Muscle of leg (tissue), 16 donors: ENCODE measurements at places on chromosomes 1 and 21.

GRCh38 chr1:151457911-151458801 lies 1.1 kb downstream of the POGZ start:
- DNase-seq, result peak; percentile 96

- no peak for DNase-seq
These were observed 66.6 kb downstream of the SYT2 start for GRCh38 chr1:202643397-202644218.

DNA sequence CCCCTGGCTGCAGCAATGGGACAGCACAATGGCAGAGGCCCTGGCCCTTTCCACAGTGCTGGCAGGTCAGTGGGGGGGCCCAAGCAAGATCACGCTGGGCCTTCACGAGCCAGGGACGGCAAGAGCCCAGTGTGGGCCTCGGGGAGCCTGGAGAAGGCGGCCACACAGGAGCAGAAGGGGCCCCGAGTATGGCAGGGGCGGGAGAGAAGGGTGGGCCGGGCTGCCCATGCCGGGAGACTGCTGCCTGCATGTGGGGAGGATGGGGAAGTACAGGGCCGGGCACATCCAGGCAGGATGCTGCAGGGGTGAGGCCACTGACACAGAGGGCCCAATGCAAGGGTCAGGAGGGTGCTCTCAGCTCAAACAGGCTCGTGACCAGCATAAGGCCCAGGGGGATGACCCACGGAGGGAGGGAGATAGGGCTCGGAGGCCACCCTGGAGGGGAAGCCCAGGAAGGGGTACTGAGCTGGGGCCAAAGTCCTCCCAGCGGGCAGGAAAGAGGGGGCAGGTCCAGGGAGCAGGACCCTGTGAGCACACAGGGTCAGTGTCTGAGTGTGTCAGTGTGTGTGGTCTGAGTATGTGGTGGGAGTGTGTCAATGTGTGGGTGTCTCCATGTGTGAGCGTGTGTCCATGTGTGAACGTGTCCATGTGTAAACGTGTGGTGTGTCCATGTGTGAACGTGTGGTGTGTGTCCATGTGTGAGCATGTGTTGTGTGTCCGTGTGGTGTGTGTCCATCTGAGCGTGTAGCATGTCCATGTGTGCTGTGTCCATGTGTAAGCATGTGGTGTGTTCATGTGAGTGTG lies 13.1 kb downstream of the SLC19A1 start:
- no peak for DNase-seq

DNA sequence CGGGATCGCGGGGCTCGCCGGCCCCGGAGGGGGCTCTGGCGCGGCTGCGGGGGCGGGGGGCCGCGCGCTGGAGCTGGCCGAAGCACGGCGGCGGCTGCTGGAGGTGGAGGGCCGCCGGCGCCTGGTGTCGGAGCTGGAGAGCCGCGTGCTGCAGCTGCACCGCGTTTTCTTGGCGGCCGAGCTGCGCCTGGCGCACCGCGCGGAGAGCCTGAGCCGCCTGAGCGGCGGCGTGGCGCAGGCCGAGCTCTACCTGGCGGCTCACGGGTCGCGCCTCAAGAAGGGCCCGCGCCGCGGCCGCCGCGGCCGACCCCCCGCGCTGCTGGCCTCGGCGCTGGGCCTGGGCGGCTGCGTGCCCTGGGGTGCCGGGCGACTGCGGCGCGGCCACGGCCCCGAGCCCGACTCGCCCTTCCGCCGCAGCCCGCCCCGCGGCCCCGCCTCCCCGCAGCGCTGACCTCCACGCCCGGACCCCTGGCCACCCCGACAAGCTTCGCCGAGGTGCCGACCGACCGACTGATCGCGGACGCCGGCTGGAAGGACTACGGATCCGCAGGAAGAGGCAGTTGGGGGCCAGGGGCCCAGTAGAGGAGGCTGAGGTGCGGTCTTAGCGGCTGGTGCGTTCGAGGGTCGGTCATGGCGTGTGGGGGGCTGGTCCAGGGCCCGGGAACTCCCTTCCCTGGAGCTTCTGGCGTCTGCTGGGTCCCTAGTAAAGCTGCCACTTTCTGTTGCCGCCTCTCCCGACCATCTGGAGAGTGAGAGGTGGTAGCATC lies 711 bp downstream of the TRNP1 start:
- DNase-seq, result peak; percentile 43

- peak; percentile 93 for DNase-seq
These were observed 80.5 kb upstream of the BMP8A start for GRCh38 chr1:39410915-39411436.

DNA sequence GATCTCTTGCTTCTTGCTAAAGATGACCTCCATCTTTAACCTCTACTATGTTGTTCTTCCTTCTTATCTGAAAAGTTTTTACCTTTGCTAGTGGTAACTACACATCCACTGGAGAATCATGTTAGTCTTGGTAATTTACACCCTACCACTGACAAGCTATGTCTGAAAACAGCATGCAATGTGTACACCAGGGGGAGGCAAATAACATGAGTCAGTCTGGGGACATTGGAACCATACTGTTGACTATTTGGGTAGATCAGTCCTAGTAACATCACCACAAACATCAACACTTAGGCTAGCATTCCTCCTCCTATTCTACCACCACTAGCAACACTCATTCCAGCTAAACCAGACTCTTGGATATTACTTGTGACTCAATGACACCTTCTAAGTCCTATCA lies 549.0 kb downstream of the KCNT2 start:
- no peak for DNase-seq

- no peak for DNase-seq
These were observed 263.5 kb upstream of the PLD5 start for GRCh38 chr1:242787968-242788367.

- DNase-seq, result peak; percentile 57
These were observed 29.4 kb upstream of the TRIM17 start for GRCh38 chr1:228445843-228446650.

GRCh38 chr1:27435566-27436203 lies 43.3 kb downstream of the GPR3 start:
- DNase-seq, result peak; percentile 82

DNA sequence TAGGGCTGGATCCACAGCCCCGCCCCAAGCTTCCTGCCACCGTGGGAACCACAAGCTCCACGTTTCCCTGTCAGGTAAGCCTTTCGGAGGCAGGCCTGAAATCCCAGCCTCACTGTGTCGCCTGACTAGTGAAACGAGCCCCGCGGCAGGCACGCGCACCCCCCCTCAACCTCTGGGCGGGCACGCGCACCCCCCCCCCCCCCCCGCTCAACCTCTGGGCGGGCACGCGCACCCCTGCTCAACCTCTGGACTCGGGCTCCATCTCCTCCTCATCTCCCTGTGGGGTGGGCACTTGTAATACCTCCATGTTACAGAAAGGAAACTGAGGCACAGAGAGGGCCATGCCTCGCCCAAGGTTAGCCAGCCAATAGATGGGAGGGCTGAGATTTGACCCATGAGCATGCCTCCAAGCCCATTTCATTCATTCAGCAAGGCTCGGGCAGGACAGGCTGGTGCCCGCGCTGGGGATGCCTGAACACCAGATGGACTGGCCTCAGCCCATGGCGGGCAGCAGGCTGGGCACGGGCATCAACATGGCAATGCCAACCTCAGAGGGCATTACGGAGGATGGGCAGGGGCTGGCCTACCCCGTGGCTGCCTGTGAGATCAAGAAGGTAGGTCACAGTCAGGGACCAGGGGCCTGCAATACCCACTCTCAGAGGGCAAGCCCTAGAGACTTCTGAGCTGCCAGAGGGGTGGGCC lies 4.7 kb downstream of the CFAP410 start:
- no peak for DNase-seq

DNA sequence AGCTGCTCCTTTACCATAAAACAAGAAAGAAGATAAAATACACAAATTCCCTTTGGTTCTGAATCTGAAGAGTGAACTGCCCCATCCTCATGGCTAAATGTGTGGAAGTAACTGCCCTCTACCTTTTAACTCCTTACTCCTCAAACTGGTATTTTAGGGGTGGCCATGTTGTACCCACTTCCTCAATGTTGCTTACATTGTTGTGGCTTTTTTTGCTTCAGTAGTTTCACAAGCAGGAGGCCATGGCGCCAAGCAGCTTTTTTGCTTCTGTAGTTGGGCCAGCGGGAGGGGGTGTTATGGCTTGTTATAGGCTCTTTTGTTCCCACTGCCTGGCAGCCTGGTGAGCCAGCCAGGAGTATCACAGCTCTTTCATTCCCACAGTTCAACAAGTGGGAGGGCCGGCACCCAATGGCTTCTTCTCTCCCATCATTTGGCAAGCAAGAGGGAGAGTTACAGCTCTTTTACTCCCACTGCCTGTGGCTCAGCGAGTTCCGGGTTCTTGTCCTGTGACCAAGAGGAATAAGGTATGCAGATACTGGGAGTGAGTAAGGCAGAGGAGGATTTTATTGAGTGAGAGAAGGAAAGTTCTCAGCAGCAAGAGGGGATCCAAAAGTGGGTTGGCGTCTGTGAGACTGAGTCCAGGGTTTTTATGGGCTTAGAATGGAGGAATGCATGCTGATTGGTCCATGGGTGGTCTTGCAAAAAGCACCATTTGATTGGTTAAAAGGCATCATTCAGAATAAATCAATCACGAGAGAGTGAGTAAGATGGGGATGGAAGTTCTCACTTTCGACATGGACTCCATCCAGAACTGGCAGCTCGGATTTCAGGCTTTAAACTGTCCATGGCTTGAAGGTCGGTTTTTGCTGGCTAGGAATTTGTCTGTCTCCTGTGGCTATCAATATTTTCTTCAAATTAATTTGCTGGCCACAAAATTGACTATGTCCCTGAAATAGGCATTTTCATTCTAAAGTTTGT lies 429.6 kb downstream of the HLX start:
- no peak for DNase-seq

- peak; percentile 88 for DNase-seq
These were observed at the start of gene SLC25A34 for GRCh38 chr1:15736038-15736891. TSS of gene SLC25A34 (plus strand) at chr1:15736258. CDS start at chr1:15736486, 228 bp downstream.

- DNase-seq, result peak; percentile 24
These were observed 35.0 kb downstream of the UCK2 start for GRCh38 chr1:165862448-165862847.

- DNase-seq, result no peak
These were observed 3.1 kb downstream of the SLC41A1 start for GRCh38 chr1:205809942-205810345.

- no peak for DNase-seq
These were observed 14.2 kb upstream of the TENT5B start for GRCh38 chr1:27026621-27027574.

DNA sequence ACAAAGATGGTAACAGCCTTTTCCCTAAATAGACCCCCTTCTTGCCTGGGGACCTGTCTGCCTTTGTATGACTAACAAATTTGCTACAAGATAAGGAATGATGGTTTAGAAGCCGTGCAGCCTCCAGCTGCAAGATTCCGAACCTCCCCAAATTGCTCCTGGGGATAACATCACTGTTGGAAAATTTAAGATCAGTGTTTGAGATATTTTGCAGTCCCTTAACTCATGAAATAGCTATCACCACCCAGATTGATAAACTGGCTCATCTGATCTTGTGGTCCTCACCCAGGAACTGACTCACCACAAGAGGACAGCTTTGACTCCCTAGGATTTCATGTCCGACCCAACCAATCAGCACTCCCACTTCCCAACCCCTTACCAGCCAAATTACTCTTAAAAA lies 254.7 kb downstream of the USH2A start:
- DNase-seq, result peak; percentile 42

DNA sequence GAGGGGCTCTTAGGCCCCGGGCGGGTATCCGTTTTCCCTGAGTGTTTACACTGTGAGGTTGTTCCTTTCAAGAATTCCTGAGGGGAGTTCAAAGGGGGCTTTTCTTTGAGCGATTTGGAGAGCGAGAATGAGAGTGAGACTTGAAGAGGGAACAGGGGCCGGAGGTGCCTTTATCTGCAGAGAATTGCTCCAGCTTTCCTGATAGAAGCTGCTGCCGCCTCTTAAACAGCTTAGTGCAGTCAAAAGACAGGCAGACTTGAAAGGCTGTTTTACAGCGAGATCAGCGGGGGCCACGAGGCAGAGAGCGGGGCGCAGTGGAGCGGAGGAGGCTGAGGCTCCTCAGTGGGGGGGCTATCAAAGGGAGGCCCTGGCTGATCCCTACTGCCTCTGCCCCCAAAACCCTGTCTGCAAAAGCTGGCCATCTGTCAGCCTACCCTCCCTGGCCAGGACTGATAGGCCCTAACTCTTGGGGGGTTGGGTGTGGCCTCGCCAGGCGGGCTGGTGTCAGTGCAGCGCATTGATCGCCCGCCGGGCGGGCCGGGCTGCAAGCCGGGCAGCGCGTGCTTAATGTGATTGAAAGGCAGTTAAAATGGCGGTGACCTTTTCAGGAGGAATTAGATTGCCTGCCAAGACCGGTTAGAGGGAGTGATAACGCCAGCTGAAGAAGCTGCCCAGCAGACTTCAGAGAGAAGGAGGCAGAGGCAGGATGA lies 36.4 kb downstream of the TMEM53 start:
- DNase-seq, result no peak

DNA sequence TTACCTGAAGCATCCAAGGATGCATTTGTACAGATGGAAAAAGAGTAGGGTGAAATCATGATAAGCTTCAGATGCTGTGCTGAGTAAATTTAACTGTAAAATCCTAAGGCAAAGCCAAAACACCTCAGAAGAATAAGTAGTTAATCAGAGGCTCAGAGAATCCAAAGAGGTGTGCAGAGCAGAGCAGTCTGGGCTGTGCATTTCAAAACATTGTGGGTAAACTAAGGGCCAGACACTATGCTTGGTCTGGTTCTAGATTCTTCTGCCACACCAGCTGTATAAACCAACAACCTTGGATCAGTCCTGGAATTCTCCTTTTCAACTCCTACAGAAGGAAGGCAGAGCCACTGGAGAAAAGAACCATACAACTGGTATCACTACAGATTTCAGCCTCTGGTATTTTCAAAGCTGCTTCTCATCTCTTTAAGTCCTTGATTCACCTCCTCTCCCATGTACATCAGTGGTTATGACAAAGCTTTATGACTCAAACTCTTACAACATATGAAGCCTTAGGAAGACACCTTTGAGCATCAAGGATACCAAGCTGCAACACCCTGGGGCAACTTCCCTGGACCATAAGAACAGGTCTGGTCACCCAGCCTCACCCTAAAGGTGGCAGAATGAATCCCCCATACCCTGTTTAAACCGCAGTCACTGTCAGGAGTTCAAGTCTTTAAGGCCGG lies 11.6 kb upstream of the HIPK1 start:
- DNase-seq, result no peak

DNA sequence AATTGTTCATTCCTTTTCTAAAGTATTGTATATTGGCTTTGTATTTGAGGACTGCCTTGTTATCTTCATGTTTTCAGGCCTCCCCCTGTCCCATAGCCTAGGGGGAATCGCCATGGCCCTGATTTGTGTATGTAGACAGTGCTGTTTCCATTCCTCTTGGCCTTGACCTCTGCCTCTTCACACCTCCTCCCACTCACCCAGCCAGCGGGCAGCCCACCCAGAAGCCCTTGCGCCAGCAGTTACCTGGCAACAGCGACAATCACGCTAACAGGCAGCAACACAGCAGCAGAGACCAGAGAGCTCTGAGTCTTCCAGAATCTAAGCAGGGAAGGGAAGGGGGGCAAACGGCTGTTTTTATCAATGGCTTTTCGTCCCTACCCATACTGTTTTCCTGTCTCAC lies 50.0 kb upstream of the NPL start:
- peak; percentile 39 for DNase-seq

- no peak for DNase-seq
These were observed 56.4 kb downstream of the ELK4 start for GRCh38 chr1:205575294-205575885.

DNA sequence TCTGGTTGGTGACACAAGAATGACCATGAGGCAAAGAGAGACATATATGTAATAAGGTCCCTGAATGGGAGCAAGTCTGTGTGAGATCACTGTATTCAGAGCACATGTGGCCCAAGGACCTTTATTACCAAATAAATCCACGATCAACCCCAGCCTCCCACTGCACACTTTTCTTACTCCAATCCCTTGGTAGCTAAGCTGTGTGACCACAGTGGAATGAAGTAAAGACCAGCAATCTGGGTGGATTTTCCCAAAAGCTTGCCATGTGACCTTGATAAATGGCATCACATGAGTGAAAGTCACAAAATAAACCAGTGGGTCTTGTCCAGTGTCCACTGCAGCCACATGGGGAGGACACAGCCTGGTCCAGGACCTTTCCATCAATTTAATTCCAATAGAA lies 36.7 kb upstream of the TLR5 start:
- no peak for DNase-seq
